ENCODE measurements at places on chromosomes 12 and 14. TPM values are rescaled to one million over a fixed set of nuclear protein-coding genes. Genes with fewer than 3 reads are reported as not detected.

- no peak for DNase-seq
Observed at GRCh38 chr12:58481811-58482210, 438.5 kb downstream of the LRIG3 start.

- DNase-seq, result no peak
Observed at GRCh38 chr12:42846782-42847181, 257.2 kb upstream of the PRICKLE1 start.

- no peak for DNase-seq
Observed at GRCh38 chr12:25771041-25771440, 187.4 kb upstream of the RASSF8 start.

DNA sequence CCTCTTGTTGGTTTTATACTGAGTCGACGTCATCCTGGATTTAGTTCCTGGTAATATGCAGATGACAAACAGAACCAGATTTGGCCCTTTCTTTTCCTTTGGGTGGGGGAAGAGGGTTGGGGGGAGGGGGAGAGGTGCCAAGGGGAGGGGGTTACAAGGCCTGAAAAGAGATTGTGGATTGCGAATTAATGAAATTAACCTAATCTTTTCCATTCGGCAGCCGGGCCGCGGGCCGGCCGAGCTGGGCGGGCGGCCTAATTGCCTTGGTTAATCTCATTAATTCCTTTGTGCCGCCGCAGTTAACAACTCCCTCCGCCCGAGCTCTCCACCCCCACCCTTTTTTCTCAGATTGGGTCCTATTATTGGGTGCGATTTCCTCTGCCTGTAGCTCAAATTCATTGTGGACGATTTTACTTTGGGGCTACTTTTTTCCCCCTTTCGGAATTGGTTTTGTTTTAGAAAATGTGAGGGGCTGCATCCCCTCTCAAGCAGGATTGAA lies 387 bp upstream of the GSC start:
- no peak for DNase-seq

Gene C12orf50
- total RNA-seq, result not detected

DNA sequence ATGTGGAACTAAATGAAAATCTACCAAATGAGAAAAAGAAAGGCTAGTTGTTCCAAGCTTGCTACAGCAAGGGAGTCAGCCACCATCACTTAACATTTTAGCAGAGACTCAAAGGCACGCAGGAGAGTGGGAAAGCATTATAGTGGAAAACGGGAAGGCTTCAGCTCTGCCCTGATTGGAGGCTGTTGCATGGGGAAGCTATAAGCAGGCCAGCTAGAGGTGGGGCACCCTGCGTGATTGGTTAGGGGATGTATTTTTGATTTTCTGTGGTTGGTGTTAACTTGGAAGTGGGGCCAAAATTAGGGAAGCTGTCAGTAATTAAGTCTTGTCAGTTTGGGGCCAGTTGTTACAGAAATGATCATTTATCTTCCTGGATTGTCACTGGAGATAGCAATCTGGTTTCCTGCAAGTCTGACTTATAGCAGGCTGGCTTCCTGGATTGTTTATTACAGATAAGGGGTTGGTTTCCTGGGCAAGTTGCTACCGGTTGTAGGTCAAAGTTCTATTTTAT lies 93.9 kb downstream of the FAR2 start:
- DNase-seq, result no peak
